ENCODE measurements at places on chromosomes 5 and 9.
A peak's percentile ranks its signal among the peaks of the same experiment; 100 is the strongest.

GRCh38 chr9:133742849-133743444 lies 4.8 kb upstream of the SARDH start:
- peak; percentile 76 for DNase-seq

DNA sequence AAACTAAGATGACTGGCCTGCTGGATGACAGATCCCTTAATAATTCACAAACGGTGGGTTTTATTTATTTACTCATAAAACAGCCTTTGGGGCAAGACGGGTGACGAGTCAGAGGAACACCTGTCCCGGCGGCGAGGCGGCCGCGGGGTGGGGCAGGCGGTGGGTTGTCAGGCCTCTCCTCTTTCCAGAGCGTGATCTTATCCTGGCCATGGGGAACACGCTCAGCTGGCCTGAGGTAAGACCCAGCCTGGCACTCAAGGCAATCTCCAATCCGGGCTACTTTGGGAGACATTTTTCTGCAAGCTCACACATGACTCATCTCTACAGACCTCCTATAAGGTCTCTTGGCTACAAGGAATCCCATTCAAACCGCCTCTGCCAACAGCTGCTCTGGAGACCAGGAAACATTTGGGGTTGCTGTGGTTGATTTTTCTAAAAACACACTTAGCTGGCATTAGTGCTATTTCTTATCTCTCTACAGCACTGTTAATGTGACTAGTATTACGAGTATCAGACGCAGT lies 6.3 kb downstream of the RAPGEF1 start:
- DNase-seq: no peak

DNA sequence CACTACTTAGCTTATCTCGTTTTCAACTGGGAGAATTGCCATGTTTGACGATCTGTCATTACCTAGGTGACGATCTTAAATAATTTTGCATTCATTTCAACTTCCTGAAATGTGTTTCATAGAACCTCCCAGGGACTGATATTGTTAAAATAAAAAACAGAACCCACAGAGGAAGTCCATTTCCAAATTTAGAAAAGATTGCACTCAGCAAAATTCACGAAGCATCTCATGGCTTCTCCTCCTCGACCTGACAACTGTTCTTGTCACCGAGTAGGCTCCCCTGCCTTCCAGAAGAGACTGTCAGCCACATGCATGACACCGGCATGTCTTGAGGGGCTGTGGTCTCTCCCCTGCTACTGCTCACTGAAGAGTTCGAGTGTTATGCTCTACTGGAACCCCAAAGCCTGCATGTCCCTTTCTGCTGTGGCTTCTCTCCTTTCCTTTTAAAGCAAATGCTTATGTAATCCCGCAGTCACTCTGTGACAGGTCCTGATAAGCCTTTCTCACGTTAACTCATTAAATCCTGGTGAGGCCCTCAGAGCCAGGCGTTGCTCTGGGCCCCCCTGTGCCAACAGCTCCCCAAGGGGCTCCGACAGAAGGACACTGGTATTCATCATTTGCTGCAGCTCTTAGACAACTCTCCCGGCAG lies 26.8 kb upstream of the ANKRD33B start:
- DNase-seq: no peak

- DNase-seq: no peak
Measured at GRCh38 chr5:34474573-34475021, 181.5 kb upstream of the RAI14 start.

GRCh38 chr5:76021936-76022584 lies 61.1 kb upstream of the SV2C start:
- no peak for DNase-seq

DNA sequence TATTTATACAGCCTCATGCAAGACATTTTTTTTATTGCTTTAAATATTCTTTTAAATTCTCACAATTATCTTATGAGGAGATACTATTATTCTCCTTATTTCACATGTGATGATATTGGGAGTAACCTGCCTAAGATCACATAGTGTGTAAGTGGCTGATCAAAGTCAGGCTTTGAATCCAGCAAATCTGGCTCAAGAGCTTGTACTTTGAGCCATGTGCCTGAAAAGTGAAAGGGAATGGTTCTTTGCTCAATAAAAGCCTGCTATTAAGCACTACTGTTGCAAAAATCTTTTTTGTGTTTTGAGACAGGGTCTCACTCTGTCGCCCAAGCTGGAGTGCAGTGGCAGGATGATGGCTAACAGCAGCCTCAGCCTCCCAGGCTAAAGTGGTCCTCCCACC lies 35.1 kb downstream of the PWWP2A start:
- DNase-seq: no peak

DNA sequence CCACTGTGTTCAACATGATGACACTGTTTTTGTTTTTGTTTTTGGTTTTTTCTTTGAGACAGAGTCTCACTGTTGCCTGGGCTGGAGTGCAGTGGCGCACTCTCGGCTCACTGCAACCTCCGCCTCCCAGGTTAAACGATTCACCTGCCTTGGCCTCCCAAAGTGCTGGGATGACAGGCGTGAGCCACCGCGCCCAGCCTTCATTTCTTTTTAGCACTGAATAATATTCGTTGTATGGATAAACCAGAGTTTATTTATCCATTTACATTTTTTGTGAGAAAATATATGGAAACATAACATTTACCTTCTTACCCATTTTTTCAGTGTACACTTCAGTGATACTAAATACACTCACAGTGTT lies 4.2 kb downstream of the CARD19 start:
- no peak for DNase-seq

DNA sequence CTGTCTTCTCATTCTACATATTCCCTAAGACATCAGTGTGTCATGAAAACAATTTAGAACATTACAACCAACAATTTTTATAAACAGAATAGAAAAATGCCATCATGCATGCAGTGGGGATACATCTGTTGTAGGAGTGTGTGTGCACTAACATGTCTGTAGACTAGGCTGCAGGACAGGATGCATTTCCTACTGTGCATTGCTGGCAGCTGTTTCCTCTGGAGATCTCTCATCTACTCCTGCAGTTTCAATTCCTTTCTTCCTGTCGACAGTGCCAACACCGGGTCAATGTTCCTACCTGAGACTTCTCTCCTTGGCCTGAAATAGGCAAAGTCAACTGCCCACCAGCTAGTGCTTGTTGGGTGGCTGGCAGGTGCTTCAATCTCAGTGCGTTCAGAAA lies 69.8 kb downstream of the ANKH start:
- no peak for DNase-seq

DNA sequence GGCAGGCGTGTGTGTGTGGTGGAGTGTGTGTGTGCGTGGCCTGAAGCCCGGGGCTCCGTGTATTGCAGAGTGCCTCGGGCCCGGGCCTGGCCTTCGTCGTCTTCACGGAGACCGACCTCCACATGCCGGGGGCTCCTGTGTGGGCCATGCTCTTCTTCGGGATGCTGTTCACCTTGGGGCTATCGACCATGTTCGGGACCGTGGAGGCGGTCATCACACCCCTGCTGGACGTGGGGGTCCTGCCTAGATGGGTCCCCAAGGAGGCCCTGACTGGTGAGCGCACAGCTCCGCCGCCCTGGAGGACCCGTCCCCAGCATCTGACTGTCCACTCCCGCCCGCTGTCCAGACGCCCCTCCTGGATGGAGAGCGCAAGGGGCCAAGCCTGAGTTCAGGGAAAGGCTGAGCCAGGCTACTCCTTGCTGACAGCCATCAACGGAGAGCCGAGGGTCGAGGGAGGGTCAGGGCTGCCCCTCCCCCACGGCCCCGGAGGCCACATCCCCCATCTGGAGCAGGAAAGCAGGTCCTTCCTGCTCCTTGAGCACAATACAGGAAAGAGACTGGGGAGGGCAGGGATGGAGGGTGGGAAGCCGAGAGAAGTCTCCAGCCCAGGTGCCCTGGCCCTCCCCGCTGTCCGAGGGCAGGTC lies 18.4 kb downstream of the SLC6A18 start:
- no peak for DNase-seq

GRCh38 chr5:76169146-76169905 lies 86.1 kb downstream of the SV2C start:
- DNase-seq: no peak

DNA sequence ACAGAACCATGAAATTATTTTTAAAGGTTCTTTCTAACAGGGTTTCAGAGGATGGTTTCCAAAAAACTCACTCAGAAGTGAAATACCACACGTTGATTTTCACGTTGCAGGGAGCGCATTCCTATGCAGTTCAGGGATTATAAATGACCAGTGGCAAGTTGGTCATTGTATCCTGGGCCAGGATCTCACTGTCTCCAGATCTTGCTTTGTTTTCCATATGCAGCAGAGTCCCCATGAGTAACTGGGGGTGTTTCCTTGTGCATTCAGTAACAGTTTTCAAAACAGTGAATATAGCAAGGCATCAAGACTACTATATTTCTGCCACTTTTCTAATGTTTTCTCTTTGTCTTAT lies 1064.9 kb upstream of the DMAC1 start:
- no peak for DNase-seq

- DNase-seq: no peak
Measured at GRCh38 chr9:4600368-4600767, 61.7 kb upstream of the PLPP6 start.

DNA sequence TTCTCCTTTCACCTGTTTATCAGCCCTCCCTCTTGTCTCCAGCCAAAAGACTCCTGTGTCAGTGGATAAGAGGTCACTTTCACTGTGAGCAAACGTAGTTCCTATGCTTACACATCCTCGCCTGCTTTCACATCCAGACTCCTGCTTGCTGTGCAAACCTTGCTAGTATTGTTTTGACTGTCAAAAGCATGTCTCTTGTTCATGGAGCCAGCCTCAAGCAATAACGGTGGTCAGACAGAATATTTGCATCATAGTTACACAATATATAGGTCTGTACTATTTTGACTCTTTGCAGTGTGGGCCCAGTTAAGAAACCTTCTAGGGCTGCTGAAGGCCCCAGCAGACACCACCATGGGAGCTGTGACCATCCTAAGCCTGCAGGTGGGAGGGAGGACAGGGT lies 420.0 kb downstream of the SEMA5A start:
- DNase-seq: no peak

GRCh38 chr5:19319252-19319651 lies 668.7 kb downstream of the CDH18 start:
- DNase-seq: no peak

DNA sequence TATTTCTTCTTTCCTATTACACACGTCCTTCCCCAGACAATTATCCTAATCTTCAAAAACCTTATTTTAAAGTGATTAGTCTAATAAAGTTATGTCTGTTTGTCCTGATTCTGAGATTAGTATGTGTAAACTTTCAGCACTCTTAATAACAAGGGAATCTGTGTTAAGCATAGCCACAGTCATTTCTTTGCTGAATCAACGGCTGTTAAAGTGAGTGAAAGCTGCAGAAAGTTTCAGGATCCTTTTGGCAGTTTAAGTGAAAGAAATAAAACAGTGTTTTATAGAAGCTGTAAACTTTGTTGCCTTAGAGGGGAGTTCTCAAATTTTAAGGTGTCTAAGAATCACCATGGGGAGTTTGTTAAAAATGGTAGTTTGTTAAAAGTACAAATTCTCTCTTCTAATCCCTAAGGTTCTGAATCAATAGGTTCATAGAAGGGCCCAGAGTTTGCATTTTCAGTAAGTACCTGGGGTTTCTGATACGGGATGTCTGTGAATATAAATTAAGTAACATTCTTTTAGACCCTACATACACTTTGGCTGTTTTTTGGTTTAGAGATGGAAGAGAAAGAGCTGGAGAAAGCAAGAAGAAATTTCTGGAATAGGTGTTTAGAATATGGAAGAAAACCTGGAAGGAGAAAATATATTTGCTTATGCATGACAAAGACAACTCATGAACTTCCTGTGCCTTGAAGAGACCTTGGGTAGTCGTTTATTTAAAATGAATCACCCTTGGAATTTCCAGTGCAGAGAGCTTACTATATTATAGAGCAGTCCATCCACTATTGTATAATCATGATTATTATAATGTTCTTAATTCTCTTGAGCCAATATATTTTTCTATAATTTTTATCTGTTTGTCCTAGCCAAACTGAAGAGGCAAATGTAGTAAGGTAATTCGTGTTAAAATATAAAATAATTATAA lies 45.7 kb downstream of the SCAMP1 start:
- no peak for DNase-seq

GRCh38 chr5:94524841-94525697 lies 93.3 kb downstream of the KIAA0825 start:
- DNase-seq: no peak

DNA sequence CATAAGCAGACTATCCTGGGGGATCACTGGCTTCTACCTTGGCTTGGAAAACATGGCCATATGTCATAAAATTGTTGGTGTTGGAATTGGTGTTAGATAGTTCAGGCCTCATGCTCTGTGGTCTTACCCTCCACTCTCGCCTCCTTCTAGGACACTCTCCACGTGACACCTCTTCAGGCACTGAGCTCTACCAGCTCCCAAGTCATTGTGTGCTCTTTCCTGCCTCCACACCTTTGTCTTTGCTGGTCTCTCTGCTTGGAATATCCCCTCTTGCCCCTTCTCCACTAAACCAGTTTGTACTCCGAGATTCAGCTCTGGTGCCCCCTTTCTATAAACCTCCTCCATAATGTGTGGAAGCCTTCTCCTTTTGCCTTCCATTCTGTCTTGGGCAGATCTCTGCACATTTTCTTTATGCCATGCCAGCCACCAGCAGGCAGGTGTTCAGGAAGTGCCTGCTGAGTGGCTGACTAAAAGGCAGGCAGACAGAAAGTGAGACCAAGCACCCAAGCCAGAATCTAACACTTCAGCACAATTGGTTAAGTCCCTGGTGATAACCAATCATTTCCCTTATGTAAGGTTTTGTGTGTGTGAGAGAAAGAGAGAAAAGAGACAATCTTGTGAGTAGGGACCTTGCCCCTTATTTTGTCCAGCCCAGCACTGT lies 37.7 kb downstream of the SAR1B start:
- DNase-seq: no peak

- DNase-seq: no peak
Measured at GRCh38 chr9:129866394-129867135, 31.3 kb downstream of the USP20 start.

DNA sequence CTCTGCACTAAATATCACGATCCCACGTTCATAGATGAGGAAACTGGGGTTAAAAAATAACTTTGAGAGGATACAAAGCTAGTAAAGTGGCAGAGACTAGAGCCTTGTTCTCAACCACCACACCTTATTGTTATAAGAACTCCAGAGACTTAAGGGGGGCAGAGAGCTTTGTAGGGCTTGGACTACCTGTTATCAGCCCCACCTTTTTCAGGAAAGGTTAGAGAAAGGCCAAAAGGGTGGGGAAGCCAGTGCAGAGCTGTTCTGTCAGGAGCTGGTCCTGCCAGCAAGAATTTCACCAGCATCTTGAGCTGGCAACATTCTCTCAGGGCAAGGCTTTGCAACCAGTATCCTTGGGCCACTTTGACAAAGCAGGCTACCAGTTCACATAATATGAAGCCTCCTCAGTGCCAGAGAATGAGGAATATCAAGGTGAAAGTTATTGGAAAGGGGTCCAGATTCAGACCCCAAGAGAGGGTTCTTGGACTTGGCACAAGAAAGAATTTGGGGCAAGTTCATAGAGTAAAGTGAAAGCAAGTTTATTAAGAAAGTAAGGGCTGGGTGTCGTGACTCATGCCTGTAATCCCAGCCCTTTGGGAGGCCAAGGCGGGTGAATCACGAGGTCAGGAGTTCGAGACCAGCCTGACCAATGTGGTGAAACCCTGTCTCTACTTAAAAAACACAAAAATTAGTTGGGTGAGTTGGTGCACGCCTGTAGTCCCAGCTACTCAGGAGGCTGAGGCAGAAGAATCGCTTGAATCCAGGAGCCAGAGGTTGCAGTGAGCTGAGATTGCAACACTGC lies 66.2 kb upstream of the CLINT1 start:
- no peak for DNase-seq
